Amygdala (tissue), 56 donors: ENCODE measurements at places on chromosomes 4 and X.

GRCh38 chrX:153474718-153475117, 4.3 kb upstream of the HAUS7 start:
- no peak for DNase-seq

GRCh38 chrX:3160756-3161155, 119.5 kb downstream of the ARSF start:
- no peak for DNase-seq

GRCh38 chr4:1337376-1337831, 9.6 kb upstream of the UVSSA start:
- no peak for DNase-seq

DNA sequence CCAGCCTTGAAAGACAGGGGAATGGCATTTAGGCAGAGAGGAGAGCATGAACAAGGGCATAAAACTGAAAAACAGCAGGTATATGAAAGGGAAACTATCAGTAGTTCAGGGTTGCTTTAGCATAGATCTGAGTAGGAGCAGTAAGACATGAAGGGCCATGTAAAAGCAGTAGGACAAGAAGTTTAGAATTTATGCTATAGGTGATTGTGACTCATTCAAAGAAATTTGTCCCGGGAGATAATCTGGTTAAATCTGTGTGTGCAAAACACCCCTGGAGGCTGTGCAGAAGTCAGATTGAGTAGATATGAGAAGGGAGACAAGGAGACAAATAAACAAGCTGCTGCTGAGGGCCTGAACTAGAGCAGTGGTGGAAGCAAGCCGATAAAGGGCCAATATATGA, 109.1 kb upstream of the BMP3 start:
- no peak for DNase-seq

DNA sequence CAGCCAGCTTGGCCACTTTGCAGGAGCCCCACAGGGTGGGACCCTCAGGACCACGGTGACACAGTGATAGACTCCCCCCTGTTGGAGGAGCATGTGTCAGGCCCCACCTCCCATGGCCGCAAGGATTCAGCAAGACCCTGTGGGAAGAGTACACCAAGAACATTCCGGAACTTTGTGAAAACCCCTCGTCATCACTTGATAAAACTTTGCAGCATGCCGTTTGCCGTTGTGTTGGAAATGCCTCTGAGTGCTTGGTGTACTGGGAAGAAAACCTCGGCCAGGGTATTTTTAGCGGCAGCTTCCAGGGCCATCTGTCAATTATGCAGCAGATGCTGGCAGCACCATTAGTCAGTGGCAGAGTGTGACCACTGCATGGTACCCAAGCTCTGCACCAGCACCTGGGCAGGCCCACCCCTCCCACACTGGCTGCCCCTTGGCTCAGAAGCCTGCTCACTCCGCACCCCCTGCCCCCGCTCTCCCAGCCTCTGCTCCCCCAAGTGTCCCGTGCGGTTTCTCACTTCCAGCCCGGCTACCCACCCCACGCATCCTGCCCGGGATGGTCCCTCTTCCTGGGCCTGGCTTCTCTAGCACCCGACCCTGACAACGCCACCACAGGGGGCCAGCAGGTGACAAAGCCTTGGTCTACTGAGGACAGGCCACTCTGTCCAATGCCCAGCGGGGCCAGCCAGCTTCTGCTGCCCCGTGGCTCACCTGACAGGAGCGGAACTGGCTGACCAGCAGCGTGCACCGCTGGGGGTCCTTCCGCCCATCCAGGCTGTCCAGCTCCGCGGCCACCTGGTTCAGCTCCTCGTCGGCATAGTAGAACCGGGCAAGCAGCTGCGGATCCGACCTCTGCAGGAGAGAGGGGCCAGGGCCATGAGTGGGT, 65.0 kb downstream of the ZFYVE28 start:
- peak; percentile 28 for DNase-seq

GRCh38 chr4:176261481-176261880, 7.5 kb downstream of the ASB5 start:
- DNase-seq = no peak
